H4 (cell line): ENCODE measurements at places on chromosomes 5 and 9. TPM values are rescaled to one million over a fixed set of nuclear protein-coding genes. Genes with fewer than 3 reads are reported as not detected.

Gene PCDHB6
- total RNA-seq = 3.6 and 4.1 TPM in 2 replicates

Gene GLT6D1
- total RNA-seq = not detected in 2 replicates

Gene PRRT1B
- total RNA-seq = not detected in 2 replicates

Gene C1QTNF2
- 2.2 and 2.6 TPM in 2 replicates for total RNA-seq

Gene NR2F1
- total RNA-seq = 6.5 and 10.3 TPM in 2 replicates

Gene GDA
- total RNA-seq = 3.7 and 4.4 TPM in 2 replicates

Gene FOXD4L6
- 0.14 TPM in 1 of 2 replicates, not detected in the other for total RNA-seq

Gene PCDHB12
- total RNA-seq = 5.2 and 5.6 TPM in 2 replicates

Gene PDE8B
- total RNA-seq = 0.19 TPM in 1 of 2 replicates, not detected in the other

Gene HMCN2
- total RNA-seq = 0.10 TPM in 1 of 2 replicates, not detected in the other

Gene CTXN3
- total RNA-seq = not detected in 2 replicates

Gene SLC25A2
- not detected in 2 replicates for total RNA-seq

Gene IRX2
- 0.10 TPM in 1 of 2 replicates, not detected in the other for total RNA-seq

Gene CER1
- not detected in 2 replicates for total RNA-seq

Gene CD72
- total RNA-seq = 0.53 and 1.2 TPM in 2 replicates

Gene CD74
- total RNA-seq = 1.6 and 11.7 TPM in 2 replicates

Gene CAMK4
- 8.8 and 22.5 TPM in 2 replicates for total RNA-seq
